ENCODE measurements at places on chromosomes 3 and 15.

DNA sequence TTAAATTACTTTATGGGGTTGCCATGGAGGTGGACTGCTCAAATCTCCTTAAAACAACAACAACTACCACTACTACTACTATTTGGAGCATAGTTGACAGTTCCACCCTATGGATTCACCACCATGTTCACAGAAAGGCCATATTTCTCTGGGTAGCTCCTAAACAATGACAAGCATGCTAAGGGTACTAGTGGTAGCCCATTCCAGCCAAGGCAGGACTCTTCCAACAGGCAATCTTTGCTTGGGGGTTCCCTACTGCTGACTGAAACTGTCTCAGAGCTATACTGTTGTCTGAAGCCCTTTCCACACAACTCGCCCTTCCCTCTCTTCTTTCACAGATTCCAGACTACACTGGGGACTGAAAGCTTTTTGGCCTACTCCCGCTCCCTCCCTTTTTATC is 68.9 kb downstream of the CYP19A1 start:
- DNase-seq: no peak

DNA sequence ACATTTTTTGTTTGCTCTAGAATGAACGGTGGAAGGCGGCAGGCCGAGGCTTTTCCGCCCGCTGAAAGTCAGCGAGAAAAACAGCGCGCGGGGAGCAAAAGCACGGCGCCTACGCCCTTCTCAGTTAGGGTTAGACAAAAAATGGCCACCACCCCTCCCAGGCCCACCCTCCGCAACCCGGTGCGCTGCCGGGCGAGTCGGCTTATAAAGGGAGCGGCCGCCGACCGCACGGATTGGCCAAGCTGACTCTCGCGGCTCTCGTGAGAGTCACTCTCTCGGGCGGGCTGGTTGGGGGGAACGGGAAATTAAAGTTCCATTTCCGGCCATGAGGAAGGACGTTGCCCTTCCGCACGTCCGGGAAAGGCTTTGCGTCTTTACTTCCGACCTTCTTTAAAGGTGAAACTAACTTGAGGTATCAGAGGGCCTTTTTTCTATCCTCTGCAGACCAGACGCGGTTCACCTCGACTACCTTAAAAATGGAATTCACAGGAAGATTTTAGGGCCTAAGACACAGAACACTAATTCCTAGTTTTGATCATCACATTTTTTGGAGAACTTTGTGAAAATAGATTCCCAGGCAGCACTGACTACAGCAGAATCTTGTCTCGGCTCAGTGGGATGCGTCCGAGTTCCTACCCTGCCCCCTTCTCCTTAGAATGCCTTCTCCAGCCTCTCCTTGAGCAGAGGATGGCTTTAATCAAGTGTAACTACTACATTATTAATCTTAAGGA is at the start of gene TERC:
TSS of gene TERC (minus strand) at position 179 of the 731 bp plus-strand sequence.
- DNase-seq: peak; percentile 96

GRCh38 chr3:13587442-13587841 is 38.5 kb downstream of the FBLN2 start:
- DNase-seq: no peak

DNA sequence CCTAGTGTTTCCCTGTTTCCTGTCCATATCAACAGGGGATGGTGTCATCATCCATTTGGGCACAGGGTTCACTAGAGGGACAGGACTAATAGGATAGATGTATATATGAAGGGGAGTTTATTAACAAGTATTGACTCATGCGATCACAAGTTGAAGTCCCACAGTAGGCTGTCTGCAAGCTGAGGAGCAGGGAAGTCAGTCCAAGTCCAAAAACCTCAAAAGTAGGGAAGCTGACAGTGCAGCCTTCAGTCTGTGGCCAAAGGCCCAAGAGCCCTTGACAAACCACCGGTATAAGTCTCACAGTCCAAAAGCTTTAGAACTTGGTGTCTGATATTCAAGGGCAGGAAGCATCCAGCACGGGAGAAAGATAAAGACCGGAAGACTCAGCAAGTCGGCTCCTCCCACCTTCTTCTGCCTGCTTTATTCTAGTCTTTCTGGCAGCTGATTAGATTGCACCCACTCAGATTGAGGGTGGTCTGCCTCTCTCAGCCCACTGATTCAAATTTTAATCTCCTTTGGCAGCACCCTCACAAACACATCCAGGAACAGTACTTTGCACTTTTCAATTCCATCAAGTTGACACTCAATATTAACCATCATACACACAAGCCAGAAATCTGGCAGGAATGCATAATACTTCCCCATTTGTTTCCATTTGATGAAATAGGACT is 43.4 kb downstream of the CD200 start:
- no peak for DNase-seq

DNA sequence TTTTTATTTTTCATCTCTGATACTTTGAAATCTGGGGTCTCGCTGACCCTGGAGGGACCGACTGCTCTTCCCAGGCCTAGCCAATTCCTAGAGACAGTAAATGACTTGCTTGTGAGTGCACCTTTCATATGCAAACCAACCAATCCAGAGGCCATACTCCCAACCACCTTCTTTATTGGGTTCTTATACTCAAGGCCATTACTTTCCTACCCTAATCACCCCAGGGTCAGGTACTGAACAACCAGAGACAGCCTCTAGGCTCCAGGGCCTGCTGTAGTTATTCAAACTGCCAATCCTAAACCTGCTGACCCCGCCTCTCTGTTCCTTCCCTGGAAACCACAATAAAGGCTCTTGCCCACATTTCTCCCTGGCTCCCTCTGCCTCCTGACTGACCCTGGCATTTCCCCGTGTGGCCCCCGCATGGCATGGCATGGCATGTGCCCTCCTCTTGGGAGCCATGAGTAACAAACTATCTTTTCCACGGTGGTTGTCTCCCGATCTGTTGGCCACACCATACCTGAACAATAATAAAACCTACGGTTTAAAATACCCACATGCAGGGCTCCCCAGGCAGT is 42.9 kb downstream of the ADCY5 start:
- DNase-seq: no peak

Measured in T-helper 1 cell (primary cell).